Breast epithelium (tissue), 4 donors: ENCODE measurements at places on chromosomes 3 and 15.
A peak's percentile ranks its signal among the peaks of the same experiment; 100 is the strongest.

DNA sequence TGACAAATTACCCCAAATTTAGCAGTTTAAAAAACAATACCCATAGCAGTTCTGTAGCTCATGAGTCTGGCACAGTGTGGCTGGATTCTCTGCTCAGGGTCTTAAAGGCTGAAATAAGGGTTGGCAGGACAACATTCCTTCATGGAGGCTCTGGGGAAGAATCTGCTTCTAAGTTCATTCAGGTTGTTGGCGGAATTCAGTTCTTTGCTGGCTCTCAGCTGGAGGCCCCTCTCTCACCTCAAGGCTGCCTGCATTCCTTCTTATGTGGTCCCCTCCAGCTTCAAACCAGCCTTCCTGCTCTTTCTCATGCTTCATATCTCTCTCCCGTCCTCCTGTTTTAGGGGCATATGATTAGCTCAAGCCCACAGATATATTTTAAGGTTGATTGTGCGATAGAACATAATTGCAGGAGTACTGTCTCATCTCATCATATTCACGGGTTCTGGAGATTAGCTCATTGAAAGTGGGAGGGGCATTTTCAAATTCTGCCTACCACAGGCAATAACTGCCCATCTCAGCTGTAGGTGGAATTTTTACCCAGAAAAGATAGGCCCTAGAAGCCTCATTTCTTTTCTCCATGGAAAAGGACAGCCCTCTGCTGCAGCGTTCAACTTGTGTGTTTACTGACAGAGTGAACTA, 5.6 kb upstream of the ZBTB47 start:
- no peak overlapping the region for H3K4me3 ChIP-seq
- no peaks in the 10 kb centered on the region for H3K27me3 ChIP-seq
- H3K4me1 ChIP-seq: peaks cover 13% of the 10 kb centered on the region
- peaks cover 4% of the 10 kb centered on the region for H3K36me3 ChIP-seq
- no peak overlapping the region for H3K27ac ChIP-seq

DNA sequence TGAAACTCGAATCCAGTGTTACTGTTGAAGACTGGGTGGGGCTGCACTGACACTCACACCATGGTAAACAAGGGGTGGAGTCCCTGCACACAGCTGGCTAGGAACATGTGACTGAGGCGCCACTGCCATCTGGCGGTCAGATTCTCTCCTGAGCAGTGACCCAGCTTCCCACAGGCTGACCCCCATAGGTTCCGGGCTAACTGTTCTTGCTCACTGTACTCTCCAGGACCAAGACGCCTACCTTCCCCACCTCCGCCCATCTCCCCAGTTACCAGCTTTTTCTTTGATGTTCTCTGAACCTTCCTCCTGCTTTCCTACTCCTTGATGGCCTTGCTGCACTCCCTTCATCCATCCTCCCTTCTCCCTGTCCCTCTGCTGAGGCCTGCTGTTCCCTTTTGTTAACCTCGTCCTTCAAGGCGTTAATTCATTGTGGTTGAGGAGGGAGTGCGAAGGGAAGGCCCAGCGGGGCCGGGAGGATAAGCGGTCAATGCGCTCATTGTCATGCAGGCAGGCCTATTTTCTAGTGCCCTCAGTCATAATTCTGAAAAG, 115.2 kb downstream of the ATP8B4 start:
- no peak overlapping the region for H3K27ac ChIP-seq
- no peaks in the 10 kb centered on the region for H3K36me3 ChIP-seq
- H3K4me3 ChIP-seq: no peak overlapping the region
- no peaks in the 10 kb centered on the region for H3K27me3 ChIP-seq
- no peaks in the 10 kb centered on the region for H3K4me1 ChIP-seq
- peak; percentile 74 for DNase-seq

GRCh38 chr15:68200016-68200861, 4.9 kb downstream of the CALML4 start:
- H3K27ac ChIP-seq: no peak overlapping the region
- peaks cover 10% of the 10 kb centered on the region for H3K4me1 ChIP-seq
- no peak overlapping the region for H3K4me3 ChIP-seq
- H3K27me3 ChIP-seq: no peaks in the 10 kb centered on the region
- H3K36me3 ChIP-seq: no peaks in the 10 kb centered on the region
- no peak for DNase-seq

DNA sequence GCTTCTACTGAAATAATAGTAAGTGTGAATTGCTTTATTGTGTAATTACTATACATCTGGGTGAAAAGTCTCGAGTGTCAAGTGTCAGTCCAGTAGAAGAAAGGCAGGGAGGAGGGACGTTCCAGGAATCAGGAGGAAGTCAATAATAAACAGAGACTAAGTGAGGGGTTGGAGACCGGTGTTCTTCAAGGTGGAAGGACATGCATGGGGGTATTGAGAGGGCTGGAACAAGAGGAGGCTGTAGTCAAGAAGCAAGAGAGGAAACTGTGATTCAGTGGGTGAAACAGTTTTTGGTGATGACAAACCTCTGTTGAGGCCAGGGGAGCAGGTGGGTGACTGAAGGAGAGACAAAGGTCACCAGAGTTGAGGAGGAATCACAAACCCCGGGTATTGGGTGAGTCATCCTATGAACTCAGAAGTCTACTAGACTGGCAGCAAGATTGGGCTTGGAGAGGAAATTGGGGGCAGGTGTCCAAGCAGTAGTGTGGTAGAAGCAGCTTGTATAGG, 11.6 kb upstream of the SCAMP5 start:
- no peak overlapping the region for H3K4me3 ChIP-seq
- H3K36me3 ChIP-seq: no peaks in the 10 kb centered on the region
- no peak for DNase-seq
- no peaks in the 10 kb centered on the region for H3K27me3 ChIP-seq
- no peak overlapping the region for H3K27ac ChIP-seq

DNA sequence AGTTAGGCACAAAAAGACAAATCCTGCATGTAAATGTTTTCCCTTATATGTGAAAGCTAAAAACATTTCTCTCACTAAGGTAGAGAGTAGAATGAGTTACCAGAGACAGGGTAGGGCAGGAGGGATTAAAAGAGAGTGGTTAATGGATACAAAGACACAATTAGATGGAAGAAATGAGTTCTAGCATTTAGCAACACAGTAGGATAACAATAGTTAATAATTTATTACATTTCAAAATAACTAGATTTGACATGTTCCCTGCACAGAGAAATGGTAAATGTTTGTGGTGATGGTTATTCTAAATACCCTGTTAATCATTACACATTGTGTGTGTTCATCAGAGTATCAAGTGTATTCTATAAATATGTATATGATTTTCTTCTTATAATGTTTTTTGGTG, 1400.7 kb downstream of the OTOL1 start:
- no peaks in the 10 kb centered on the region for H3K27me3 ChIP-seq
- H3K27ac ChIP-seq: no peak overlapping the region
- H3K4me1 ChIP-seq: no peaks in the 10 kb centered on the region
- no peak overlapping the region for H3K4me3 ChIP-seq
